Stimulated activated CD8-positive, alpha-beta memory T cell treated with anti-CD3 and anti-CD28 coated beads, Interleukin-4, amount 100 ng/mL, for 1 hour (primary cell): ENCODE measurements at places on chromosomes 7 and 10.

GRCh38 chr10:77696584-77696983, 59.0 kb upstream of the KCNMA1 start:
- DNase-seq = no peak

DNA sequence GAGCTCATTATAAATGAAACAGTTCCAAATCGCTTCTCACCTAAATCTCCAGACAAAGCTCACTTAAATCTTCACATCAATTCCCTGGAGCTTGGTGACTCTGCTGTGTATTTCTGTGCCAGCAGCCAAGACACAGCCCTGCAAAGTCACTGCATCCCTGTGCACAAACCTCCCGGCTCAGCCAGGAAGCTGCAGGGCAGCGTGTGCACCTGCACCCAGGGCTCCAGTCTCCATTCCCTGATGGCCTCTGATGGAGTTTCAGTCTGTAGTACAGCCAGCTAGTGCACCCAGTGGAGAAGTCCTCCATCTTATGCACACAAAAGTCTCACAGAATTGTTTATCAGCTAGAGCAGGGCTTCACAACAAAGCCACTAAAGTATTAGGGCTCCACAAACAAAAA, 51.1 kb upstream of the PRSS58 start:
- DNase-seq = no peak

DNA sequence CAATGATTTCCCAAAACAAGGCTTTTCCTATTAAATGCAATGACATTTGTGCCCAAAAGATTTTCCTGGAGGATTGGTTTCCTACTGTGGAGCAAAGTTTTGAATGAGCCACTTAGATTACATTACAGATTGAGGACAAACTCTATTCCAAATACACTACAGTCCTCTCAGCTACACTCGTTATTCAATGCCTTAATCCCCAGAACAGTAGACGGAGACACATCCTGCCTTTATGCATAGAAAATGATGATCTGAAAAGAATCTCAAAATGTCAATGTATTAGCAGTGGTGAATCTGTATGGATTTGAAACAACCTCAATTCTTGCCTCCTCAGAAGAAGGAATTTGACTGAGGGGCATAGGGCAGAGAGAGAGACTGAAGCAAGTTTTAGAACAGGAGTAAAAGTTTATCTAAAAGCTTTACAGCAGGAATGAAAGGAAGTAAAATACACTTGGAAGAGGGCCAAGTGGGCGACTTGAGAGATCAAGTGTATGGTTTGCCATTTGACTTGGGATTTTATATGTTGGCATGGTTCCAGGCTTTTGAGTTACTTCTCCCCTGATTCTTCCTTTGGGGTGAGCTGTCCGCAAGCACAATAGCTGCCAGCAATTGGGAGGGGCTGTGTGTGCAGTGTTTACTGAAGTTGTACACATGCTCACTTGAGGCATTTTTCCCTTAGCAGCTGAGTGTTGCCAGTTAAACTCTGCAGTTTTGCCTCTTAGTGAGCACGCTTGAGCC, 891.9 kb upstream of the MBL2 start:
- no peak for DNase-seq

DNA sequence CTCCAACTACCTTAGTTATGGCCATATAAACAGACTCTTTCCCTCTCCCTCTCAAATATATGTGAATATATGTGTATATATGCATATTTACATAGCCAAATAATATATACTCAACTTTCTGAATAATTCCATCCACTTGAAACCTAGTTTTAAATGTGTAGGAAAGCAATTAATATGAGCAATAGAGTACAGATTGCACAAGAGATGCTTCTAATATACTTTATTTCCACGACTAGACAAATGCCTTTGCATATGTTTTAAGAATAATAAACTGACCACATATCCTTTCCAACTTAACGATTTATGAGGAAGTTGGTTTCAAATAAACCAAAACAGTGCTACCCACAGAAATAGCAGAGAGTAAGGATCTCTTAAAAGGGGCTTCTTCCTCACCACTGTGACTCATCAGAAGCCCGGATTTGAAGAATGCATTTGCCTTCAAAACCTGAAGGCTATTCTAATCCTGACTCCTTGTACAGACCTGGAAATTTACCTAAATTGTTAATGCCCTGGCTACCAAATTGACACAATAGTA, 266.3 kb downstream of the AHR start:
- no peak for DNase-seq

GRCh38 chr7:78770422-78771410, 682.8 kb downstream of the MAGI2 start:
- DNase-seq = no peak

GRCh38 chr7:2688409-2689342, 674 bp downstream of the AMZ1 start:
- DNase-seq = no peak

- no peak for DNase-seq
Observed at GRCh38 chr7:768881-769504, 41.9 kb upstream of the PRKAR1B start.

DNA sequence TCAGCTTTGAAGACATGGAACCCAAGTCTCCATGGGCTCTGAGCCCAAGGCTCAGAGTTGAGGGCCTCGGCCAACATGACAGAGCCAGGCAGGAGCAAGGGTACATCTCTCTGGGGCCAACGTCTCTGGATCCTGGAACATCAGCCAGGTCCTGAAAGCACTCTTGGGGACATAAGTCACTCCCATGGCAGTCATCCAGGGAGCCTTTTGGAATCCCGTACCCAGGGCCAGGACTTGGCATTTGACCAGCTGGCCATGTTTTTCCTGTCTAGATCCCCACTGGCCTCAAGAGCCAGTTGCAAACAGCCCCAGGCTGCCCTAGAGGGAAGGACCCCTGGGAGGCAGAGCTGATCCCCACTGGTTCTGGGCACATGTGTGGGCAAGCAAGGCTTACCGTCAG, 4.3 kb upstream of the CXCL12 start:
- no peak for DNase-seq

DNA sequence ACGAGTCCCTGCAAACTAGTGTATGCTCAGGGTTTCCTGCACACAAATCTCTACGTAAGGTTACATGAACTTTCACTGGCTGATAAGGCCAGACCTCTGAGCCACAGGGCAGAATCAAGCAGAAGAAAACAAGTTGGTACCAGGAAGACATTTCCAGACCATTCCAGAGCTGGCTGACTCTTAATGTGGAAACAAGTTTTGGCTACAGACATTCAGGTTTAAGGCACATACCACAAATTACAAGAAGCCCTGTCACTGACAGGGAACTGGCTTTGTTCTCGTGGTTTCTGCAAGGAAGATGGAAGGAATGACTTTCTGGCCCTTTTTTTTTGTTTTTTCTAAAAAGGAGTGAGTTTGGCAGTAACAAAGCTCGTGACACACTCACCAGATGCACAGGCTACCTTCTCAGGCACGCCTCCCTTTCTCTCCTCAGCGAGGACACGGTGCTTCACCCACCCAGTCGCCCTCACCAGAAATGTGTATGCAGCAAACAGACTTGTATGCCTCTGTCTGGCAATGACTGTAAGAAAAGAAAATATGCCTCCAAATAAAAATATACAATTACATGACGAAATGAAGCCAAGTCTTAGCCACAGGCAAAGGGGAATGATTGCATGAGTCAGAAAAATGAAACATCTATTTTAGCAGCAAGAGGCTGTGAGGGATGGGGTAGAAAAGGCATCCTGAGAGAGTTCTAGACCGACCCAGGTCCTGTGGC, 22.6 kb downstream of the PLAC9 start:
- no peak for DNase-seq
